Esophagus muscularis mucosa (tissue), 4 donors: ENCODE measurements at places on chromosomes 4 and X.
A peak's percentile ranks its signal among the peaks of the same experiment; 100 is the strongest.

- peaks cover 62% of the 10 kb centered on the region for H3K36me3 ChIP-seq
- H3K4me1 ChIP-seq, result peaks cover 4% of the 10 kb centered on the region
- H3K4me3 ChIP-seq, result no peak overlapping the region
- DNase-seq, result no peak
Observed at GRCh38 chr4:51890760-51891159, 47.8 kb downstream of the DCUN1D4 start.

DNA sequence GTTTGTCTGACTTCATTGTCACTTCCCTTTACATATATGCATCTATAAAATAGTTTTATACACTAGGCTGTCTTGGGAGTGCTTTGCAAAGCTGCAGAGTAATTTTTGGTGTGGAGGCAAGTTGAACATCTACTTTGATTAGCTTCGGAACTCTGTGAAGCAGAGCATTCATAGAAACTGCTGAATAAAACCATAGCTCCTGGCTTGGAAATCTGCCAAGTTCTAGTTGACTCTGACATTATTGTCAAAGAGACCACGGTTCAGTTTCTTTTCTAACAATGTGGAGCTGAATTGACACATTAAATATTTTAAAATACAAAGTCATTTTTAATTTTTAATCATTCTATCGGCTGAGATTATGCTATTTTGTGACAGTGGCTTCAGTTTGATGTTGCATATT lies 335.0 kb downstream of the BMPR1B start:
- no peaks in the 10 kb centered on the region for H3K36me3 ChIP-seq
- no peak for DNase-seq
- no peaks in the 10 kb centered on the region for H3K27me3 ChIP-seq

DNA sequence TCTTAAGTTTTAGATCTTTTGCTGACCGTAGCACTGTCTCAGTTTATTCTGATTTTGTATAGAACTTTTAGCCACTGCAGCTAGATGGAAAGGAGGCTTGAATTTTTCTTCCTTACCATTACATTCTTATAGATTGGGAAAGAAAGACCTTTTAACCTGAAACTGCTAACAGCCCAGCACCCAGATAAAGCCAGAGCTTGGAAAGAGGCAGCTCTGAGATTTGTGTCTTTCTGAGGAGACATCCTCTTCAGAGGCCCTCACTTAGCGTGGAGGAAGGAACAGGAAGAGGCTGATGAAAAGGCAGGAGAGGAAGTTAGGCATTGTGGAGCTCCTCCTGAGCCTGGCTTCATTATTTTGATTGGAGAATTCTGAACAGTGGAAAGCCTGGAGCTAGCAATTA lies 35.1 kb downstream of the ATG4A start:
- no peak overlapping the region for H3K4me3 ChIP-seq
- H3K4me1 ChIP-seq, result peaks cover 9% of the 10 kb centered on the region
- no peaks in the 10 kb centered on the region for H3K27me3 ChIP-seq
- no peak for DNase-seq

DNA sequence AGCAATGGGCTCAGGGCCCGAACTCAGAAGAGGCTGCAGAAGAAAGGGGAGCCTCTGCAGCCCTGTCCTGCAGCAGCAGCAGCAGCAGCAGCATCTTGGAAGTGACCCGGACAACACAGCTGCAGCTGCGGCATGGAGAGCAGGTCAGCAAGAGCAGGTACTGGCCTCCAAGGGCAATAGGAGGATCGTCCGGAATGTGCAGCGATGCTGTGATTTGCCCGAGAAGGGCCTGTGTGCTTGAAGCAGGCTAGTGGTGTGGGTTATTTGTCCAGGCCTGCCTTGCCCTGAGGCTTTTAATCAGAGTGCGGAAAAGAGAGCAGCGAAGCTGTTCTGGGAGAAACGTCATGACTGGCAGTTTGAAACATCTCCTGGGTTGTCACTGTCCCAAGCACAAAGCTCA lies 126.0 kb downstream of the F11 start:
- H3K4me3 ChIP-seq, result no peak overlapping the region
- no peak for DNase-seq
- H3K36me3 ChIP-seq, result no peaks in the 10 kb centered on the region
- H3K27me3 ChIP-seq, result no peaks in the 10 kb centered on the region

DNA sequence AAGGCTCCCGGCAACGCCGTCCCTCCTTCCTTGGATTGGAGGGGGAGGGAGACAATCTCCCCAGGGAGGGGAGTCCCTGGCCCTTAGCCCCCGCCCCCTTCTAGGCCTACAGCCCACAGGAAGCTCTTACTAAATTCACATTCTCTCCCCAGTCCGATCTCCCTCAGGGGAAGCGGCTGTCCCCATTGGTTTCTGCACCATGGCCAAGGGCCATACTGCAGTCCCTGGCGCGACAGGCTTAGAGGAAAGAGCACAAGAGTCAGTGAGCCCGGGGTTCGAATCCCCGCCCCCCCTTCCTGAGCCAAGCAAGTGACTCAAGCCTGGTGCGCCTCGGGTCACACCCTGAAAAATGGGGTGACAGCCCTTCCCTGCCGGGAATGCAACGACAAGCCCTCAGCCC lies 1.1 kb downstream of the ABLIM2 start:
- H3K4me1 ChIP-seq, result peaks cover 27% of the 10 kb centered on the region
- no peaks in the 10 kb centered on the region for H3K36me3 ChIP-seq
- peak overlapping the region; percentile 75 for H3K4me3 ChIP-seq
- DNase-seq, result no peak
- no peak overlapping the region for H3K27ac ChIP-seq

GRCh38 chrX:123818243-123818642 lies 41.6 kb upstream of the XIAP start:
- no peak overlapping the region for H3K27ac ChIP-seq
- no peaks in the 10 kb centered on the region for H3K27me3 ChIP-seq
- no peaks in the 10 kb centered on the region for H3K4me1 ChIP-seq
- H3K36me3 ChIP-seq, result no peaks in the 10 kb centered on the region
- DNase-seq, result no peak
- no peak overlapping the region for H3K4me3 ChIP-seq
